ENCODE measurements at places on chromosomes 13 and 19.

DNA sequence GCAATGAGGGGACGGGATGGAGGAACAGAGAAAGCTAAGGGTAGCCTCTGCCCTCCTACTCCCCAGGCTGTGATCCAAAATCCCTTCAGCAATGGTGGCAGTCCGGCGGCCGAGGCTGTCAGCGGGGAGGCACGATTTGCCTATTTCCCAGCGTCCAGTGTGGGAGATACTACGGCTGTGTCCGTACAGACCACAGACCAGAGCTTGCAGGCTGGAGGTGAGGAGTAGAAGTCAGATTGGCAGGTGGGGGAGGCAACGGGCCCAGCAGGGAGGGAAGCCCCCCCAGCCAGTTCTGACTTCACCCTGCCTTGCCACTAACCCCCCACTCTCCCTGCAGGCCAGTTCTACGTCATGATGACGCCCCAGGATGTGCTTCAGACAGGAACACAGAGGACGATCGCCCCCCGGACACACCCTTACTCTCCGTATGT, 1.6 kb downstream of the USF2 start:
- no peak for DNase-seq

DNA sequence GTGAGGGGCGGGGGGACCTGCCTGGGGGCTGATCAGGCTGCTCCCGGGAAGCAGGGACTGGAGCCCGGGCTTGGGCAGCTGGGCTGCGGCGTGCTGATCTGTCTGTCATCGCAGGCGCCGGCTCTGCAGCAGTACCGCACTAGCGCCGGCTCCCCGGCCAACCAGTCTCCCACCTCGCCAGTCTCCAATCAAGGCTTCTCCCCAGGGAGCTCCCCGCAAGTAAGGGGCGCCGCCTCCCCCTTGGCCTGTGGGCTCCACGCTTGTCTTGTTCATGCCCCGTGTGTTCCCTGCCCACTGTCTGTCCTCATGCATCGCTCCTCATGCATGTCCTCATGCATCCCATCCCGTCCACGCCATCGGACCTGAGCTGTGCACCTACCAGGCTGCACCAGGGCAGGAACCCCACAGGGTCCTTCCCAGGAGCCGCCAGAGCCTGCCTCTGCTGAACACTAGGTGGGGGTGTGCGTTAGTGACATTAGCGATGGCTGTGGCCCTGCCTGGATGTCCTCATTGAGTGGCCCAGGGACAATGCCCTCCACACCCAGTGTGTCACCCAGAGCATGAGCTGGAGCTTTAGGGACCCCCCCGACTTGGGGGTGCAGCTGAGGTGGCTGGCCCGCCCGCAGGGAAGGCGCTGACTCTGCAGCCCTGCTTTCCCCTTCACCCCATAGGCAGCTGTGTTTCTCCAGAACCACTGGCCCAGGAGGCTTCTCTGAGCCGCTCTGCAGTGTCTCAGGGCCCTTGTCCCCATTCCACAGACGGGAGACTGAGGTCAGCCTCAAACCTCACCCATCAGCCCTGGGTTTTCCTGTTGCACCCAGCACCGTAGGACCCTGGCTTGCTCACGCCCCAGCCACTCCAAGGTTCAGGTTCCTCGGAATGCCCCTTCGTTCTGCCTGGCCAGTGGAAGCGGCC, 19.5 kb downstream of the COMP start:
- no peak for DNase-seq

- DNase-seq = peak; percentile 83
Observed at GRCh38 chr13:110520431-110521295, 40.9 kb downstream of the RAB20 start.

DNA sequence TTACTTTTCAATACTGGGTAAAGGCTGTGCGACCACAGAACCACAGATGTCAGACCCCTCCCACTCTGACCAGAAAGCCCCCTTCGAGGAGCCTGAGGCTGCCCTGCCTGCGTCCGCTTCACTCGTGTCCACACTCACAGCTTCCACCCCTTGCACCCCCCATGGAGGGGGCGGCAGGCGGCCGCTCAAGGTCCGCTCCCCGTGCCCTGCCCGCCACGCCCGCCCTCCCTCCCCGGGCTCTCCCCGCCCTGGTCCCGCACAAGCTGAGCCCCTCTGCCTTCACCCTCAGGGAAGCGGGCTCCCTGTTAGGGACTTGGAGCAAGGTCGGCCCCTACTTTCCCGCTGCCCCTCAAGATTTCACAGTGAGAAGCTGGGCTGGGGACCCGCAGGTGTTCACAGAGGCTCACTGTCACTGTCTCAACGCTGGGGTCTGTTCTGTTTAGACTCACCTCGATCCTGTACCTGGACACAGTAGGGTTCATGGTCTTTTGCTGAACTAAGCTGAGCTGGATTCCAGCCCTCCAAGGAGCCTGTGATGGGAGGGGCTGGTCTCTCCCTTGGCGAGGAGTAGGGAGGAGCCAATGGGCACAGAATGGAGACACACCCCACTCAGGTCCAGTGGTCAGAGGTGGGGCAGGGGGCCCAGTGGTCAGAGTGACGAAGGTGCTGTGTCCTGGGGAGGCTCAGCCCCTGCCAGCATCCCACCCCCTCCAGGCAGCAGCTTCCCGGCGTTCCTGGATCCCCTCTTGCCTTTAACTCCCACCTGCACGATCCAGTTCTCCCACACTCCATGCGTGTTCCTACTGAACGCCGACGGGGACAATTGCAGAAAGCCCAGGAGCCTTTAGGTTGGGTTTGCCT, 69.5 kb downstream of the SPACA7 start:
- no peak for DNase-seq

GRCh38 chr13:43985422-43986072, 105.8 kb downstream of the LACC1 start:
- DNase-seq = no peak

All from midbrain (tissue), 1 donor.